ENCODE measurements at places on chromosomes 16 and 17.

- DNase-seq = no peak
Observed at GRCh38 chr17:70123193-70123592, 46.1 kb upstream of the KCNJ2 start.

DNA sequence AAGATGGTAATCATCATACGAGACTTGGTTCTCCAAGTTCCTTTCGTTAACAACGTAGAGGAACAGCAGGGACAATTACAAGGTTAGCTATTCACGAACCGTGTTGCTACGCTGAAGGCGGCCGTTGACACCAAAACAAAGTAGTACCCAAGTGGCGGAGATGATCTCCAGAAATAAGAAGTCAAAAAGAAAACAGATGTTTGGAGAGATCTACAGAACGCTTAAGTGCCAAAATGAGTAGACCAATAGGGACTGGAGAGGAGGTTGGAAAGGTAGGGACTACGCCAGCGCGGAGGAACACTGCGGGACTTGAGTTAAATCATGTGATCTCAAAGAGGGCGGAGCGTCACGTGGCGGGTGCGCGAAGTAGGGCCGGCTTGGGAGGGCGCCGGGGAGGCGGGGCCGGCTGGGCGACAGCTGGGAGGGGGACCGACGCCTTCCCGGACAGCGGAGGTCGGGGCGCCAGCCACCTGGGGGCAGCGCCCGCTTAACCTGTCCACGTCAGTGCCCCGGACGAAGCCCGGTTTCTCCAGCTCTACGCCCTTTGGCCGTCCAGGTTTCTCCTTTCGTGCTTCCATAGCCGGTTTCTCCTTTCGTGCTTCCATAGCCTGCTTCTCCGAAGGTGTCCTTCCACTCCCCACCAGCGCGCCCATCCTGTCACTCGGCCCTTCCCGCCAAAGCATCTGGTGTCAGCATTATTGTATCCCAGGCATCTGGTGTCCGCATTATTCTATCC is 636 bp upstream of the GABARAP start:
- DNase-seq = peak; percentile 94

- DNase-seq = no peak
Observed at GRCh38 chr17:17765359-17766076, 71.3 kb downstream of the SREBF1 start.

GRCh38 chr16:38941-39892 is 14.2 kb downstream of the POLR3K start:
- DNase-seq = peak; percentile 47

DNA sequence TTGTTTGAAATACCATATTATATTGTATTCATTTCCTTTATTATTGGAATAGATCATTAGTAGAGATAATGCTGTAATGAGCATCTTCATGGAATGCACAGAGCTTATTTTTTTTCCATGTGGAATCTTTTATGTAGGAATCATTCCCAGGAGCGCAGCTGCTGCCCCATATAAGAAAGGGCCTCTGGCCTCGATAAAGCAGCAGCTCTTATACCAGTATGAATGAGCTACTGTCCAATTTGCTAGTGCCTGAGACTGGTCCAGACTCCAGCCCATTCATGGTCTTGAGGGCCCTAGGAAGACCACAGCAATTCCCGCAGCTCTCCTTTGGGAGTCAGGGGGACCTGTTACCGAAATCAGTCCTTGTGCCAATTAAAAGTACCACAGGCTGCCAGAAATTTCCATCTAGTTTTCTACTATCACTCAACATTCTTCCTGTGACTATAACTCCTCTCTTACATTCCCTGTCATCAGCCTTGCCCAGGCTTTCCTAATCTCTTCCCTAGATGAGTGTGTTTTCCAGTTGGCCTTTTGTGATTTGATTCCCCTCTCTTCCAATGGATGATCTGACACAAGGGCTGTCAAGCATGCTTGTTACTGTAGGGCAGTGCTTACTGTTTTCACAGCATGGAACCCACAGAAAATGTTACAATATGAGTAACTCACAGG is 1.9 kb downstream of the ZNF843 start:
- DNase-seq = no peak

GRCh38 chr17:19755821-19756510 is 7.9 kb upstream of the ALDH3A1 start:
- no peak for DNase-seq

- DNase-seq = no peak
Observed at GRCh38 chr16:55091213-55091870, 160.7 kb downstream of the IRX5 start.

GRCh38 chr16:87780385-87780989 is 14.7 kb upstream of the KLHDC4 start:
- peak; percentile 76 for DNase-seq

GRCh38 chr17:30933966-30934365 is 12.2 kb downstream of the ADAP2 start:
- no peak for DNase-seq

GRCh38 chr17:49045376-49045775 is 48.2 kb downstream of the IGF2BP1 start:
- DNase-seq = no peak

GRCh38 chr16:87066133-87067002 is 250.8 kb downstream of the C16orf95 start:
- DNase-seq = no peak

- no peak for DNase-seq
Observed at GRCh38 chr16:64926476-64926875, 195.4 kb downstream of the CDH11 start.

DNA sequence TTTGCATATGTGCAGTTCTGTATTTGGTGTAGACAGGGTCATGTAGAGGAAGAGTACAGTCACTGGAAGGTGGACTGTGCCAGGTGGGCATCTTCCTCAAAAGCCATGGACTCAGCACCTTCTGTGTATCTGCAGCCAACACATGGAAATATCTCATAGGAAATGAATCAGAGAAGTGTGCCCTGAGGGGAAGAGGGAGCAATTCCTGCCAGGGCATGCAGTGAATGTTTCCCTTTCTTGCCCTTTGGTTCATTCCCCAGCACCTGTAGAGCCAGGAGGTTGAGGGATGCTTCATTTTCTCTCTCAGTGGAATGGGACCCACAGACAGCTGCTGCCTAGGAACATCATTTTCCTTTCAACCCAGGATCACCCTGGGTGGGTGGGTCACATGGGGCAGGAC is 146.1 kb upstream of the HSBP1 start:
- no peak for DNase-seq

- DNase-seq = no peak
Observed at GRCh38 chr17:33169580-33170285, 123.4 kb downstream of the ASIC2 start.

Measured in activated T-cell treated with anti-CD3 and anti-CD28 coated beads, Interleukin-2, amount 50 U/mL, for 48 hours (primary cell).